ENCODE measurements at places on chromosomes 5 and 9.

DNA sequence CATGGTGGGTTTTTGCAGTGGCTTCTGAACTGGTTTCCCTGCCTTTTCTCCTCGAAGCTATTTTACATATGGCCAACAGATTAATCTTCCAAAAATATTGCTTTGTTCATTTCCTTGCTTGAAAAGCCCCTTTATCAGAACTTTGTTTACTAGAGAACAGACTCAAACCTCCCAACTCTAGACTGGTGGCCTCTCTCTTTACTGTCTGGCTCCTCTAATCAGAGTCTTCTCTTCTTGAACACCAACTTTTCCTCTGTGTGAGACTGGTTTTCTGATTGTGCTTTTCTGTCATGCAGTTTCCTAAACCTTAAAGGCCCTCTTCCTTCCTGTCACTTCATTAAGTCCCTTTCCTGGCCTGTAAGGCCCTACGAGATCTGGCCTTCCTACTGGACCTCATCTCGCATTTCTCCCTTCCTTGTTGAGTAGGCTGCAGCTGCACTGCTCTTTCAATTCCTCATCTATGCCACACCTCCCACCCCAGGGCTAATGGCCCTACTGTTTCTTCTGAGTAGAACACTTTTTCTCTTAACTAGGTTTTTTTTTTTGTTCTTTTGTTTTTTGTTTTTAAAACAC is 5.7 kb downstream of the C9orf43 start:
- DNase-seq, result no peak

DNA sequence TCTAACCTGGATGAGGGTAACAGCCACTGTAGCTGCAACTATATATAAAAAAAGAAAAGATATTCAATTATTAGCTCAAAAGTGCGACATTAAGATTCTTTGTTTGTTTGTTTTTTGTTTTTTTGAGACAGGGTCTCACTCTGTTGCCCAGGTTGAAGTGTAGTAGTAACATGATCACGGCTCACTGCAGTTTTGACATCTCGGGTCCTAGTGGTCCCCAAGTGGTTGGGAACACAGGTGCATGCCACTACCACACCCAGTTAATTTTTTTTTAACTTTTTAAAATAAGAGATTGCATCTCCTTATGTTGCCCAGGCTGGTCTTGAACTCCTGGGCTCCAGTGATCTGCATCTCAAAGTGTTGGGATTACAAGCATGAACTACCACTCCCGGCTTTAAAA is 61.8 kb downstream of the MEF2C start:
- no peak for DNase-seq

DNA sequence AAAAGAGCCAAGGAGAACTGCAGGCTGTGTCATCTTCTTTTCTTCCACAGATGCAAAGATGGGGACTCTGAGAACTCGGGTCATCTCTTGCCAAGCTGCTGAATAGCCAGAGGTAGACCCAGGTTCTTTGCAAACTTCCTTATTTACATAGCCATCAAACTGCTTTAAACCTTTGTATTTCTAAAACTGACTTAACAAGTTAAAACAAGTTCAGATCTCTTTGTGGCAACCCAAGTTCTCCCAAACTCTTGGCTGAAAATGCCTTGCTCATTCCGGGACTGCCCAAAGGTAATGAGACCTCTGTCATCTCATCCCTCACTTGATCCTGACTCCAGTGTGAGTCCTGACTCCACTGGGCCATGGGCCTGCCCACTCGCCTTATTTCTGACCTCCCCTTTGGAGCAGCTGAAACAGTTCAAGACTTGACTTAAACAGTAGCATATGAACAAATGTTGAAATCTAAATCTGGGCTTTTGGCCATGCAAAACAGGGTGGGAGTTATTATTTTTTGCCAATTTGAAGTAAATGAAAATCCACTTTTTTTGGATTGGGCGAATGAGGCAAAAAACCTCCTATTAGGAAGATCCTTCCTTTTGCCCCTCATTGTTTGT is 50.6 kb downstream of the FBXL7 start:
- DNase-seq, result no peak

GRCh38 chr5:128355961-128356360 is 182.1 kb downstream of the FBN2 start:
- no peak for DNase-seq

All from NCI-H1092 (cell line).